ENCODE measurements at places on chromosomes 5 and 9.

DNA sequence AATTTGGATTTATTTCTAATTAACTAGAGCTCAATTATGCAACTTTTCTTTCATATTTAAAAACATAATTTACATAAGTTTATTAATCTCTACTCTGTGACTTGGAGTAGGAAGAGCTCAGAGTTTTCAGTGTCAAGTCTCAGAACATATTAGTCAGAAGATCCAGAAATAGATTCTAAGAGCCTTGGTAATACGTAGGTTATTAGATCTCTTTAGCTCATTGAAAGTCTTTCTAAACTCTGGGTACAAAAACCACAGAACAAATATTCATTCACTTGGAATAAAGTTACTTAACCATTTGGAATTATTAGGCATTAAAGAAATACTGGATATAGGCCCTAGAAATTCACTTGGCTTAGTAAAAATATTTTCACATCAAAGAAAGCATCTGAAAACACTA is 26.3 kb upstream of the ISCA1 start:
- no peak for DNase-seq

GRCh38 chr5:33282696-33283095 is 158.1 kb upstream of the TARS1 start:
- DNase-seq, result no peak

DNA sequence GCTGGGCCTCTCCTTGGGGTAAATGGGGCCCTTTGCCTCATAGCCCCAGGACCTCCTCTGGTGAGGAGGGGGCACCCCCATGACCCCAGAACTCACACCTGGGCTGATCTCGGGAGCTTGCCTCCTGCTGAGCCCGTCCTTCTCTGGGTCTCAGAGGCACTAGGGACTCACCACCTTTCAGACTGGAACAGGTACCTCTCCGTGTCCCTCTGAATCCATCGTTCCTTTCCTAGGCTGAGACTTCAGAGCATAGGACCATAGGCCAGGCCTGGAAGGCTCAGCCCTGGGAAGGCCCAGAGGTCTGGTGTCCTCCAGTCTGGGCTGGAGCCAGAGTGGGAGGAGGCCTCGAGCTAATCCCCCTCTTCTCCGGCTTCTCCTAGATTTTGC is 97.9 kb downstream of the CACNA1B start:
- DNase-seq, result no peak

DNA sequence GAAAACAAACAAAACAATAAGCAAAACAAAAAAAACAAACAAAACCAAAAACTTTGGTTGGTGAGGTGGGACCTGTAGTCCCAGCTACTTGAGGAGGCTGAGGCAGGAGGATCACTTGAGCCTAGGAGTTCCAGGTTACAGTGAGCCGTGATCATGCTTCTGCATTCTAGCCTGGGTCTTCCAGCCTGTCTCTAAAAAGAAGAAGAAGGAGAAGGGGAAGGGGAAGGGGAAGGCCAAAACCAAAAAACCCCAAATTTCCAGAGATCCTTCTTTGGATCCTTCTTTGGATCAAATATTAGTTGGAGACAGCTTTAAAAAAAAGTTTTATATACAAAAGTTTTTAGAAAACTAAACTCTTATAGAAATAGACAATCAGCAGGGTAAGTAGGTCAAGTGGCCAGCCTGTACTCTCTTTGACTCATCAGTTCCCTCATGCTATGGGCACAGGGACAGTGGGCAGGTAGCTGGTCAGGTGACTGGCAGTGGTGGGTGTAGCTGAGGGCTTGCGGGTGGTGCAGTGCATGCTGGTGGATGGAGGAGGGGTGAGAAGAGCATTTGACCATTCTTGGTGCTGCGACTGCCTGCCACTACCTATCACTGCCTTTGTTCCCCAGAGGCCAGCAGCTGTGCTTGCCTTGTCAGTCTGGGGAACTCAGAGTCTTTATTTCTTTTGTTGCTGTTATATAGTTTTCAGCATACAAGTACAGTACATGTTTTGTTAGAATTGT is 12.6 kb downstream of the RCL1 start:
- DNase-seq, result no peak

GRCh38 chr5:95611396-95611795 is 8.5 kb upstream of the GPR150 start:
- DNase-seq, result no peak

- no peak for DNase-seq
Observed at GRCh38 chr5:82154776-82155175, 123.4 kb downstream of the RPS23 start.

- DNase-seq, result no peak
Observed at GRCh38 chr5:5480481-5481111, 58.1 kb downstream of the ICE1 start.

GRCh38 chr9:16459421-16460148 is 410.9 kb downstream of the BNC2 start:
- DNase-seq, result no peak

DNA sequence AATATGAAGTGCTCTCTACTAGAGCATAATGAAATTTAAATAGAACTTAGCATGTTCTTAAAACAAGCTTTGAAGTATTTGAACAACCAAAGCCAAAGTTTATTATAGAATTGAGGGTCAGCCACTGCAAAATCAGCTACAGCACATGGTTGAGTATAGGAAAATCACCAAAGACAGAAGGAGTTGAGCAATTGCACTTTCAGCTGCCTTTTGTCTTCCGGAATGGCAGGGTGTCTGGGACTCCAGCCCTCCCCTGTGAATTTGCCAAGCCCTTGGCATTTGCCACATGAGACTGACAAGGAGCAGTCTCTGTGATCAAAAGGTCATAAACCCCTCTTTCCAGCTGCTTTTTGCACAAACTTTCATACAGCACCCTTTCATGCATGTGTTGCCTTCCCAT is 8.5 kb upstream of the LURAP1L start:
- DNase-seq, result no peak
